ENCODE measurements at places on chromosomes 1 and 21. TPM values are rescaled to one million over a fixed set of nuclear protein-coding genes. Genes with fewer than 3 reads are reported as not detected.

VPS26C gene
- total RNA-seq: 32.1 TPM

CRP gene
- not detected for total RNA-seq

LIN28A gene
- not detected for total RNA-seq

PLEKHN1 gene
- total RNA-seq: 4.2 TPM

VANGL2 gene
- total RNA-seq: 0.95 TPM

SPATA1 gene
- 0.75 TPM for total RNA-seq
